ENCODE measurements at places on chromosomes 1 and 21.

- no peak for DNase-seq
Observed at GRCh38 chr1:180358649-180359048, 128.6 kb downstream of the LHX4 start.

DNA sequence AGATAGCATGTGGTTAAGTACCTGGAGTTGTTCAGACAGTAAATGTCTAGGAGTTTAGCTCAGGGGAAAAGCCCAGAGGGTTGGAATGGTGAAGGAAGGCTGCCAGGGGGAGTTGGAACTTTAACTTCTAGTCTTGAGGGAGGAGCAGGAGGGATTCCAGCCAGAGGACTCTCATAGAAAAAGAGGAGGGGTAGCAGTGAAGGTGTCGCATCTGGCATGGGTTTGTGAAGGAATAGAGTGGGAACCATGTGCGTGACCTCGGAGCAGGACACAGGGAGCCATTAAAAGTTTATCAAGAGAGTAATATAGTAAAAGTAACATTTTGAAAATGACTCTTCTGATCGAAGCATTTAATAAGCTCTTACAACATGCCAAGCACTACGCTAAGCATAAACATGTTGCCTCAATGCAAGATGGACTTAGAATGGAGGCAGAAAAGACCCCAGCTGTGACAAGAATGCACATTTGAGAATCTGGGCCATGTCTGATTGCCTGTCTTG lies 632.4 kb upstream of the CAMK1G start:
- DNase-seq, result no peak

DNA sequence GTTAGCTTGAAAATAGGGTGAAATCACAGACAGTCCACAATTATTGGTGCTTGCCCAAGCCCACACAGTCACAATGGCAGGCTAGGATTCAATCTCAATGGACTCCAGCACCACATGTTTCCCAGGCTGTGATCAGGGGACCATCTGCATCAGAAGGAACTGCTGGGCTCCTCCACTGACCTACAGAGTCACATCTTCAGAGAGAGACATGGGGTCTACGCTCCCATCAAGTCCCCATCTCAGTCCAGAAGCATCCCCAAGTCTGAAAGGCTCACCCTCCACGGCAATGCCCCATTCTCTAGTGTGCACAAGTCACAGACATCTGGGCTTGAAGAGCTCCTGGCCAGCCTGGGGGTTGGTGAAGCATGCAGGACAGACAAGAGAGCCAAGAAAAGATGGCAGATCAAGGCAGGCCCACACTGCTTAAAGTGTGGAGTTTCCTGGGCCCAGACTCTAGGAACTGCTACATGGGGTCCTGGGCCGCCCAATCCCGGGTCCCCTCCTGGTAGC lies 262.5 kb downstream of the NPHP4 start:
- no peak for DNase-seq

- no peak for DNase-seq
Observed at GRCh38 chr1:12709696-12710095, 6.2 kb upstream of the AADACL3 start.

GRCh38 chr21:43806017-43806710 lies 16.8 kb downstream of the RRP1 start:
- DNase-seq, result no peak

DNA sequence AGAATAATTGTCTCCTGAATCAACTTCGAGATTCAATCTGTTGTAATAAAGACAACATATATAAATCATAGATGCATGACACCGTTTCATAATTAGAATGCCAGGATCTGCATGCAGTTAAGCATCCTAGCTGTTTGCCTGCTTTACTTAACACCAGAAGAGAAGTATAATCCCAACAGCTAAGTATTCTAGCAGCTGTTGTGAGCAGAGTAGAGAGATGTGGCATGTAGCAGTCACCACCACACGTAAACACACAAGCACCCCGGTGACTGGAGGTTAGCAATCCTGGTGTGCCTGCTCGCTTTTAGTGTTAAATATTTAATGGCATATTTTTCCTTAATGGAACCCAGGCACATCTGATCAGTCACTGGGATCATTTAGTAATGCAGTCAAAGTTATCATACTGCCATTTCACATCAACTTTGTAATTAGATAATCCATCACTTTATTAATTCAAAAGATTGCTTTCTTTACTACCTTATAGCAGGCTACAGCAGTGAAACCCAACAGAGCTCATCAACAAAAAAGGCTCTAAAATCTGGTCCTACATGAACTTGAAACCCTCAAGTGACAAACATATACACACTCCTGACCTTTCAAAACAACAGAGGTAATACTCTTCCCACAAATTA lies 187.9 kb downstream of the SMYD3 start:
- DNase-seq, result no peak

DNA sequence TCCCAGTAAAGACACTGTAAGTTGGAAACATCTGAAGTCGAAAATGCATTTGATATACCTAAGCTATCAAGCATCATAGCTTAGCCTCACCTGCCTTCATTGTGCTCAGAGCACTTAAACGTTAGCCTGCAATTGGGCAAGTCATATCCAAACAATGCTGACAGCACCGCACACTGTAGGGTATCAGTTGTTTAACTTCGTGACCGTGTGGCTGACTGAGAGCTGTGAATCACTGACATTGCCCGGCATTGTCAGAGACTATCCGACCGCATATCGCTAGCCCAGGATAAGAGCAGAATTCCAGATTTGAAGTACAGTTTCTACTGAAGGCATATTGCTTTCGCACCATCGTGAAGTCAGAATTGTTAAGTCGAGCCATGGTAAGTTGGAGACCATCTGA lies 41.5 kb downstream of the GALNT2 start:
- DNase-seq, result no peak

- no peak for DNase-seq
Observed at GRCh38 chr1:74791491-74791890, 58.5 kb downstream of the TYW3 start.

DNA sequence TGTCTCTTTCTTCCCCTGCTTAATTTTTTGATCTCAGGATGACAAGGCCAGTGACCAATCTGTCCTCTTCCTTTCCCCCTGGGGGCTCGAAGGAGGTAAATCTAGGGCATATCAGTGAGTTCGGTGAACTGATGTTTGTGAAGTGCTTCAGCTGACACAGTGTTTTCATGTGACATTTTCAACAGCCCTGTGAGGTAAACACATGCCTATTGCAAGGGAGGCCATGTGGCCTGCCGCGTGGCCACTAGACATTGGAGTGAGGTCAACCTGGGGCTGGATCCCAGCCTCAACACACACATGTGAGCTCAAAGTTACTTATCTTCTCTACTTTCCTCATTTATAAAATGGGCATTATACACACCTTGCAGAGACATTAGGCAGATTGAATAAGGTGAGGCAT lies 126.3 kb downstream of the PLPP3 start:
- peak; percentile 44 for DNase-seq

DNA sequence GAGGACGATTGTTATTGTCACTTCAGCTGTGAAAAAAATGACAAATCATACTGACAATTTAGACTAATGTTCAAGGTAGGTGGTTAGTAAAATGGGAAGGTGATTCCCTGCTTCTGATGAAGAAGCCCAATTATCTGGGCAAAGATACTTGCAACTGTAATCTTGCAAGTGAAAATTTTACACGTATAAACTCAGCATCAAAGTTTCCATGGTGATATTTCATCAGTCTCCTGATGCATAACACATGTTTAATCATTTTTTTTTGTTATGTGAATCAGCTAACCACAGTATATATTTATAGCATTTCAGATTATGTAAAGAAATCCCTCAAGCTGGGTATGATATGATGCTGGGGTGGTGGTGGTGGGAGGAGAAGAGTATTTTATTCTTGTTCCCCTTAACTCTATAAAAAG lies 16.4 kb upstream of the KCNK1 start:
- no peak for DNase-seq

GRCh38 chr1:32234792-32235191 lies 12.2 kb upstream of the FAM167B start:
- no peak for DNase-seq

DNA sequence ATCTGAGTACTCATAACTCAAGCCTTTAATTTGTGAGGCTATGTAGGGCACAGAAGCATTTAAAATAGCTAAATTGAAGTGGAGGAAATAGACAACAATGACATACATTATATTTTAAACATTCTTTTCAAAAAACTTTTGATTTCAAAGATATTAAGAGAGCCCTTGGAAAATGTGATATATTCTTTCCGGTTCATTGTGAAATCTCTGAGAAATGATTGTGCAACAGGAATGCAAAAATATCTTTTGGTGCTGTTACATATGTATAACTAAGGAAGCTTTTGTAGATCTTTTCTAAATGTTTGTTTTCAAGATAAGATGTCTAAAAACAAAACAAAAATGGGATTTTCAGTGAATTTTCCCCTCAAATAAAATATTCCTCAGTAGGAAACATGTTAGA lies 185.2 kb downstream of the LEPR start:
- no peak for DNase-seq

DNA sequence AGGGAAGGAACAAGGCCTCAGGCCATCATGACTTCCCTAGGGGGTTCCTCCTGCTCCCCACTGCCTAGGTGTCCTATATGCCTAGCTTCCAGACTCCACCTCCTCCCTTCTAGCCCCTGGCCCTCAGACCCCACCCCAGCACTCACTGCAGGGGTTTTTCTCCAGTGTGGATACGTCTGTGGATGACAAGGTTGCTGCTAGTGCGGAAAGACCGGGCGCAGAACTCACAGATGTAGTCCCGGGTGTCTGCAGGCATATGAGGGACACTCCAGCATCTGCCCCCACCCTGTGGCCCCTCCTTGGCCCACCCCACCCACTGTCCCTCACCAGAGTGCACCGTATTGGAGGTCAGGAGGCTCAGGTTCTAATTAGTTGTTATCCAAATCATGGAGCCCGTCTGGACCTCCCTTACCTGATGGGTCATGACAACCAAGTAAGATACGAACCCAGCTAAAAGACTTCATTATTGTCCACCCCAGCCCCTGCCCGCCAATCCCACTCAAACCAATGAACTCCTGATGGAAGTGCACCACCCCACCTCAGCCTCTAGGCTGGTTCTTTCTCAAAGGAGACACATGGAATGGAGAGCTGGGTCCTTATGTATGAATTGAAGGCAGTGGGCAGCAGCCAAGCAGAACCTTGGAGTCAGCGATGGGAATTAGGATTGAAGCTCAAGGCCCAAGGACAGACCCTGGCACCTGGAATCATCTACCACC lies 8.2 kb downstream of the ZNF692 start:
- DNase-seq, result no peak

- peak; percentile 70 for DNase-seq
Observed at GRCh38 chr1:11046270-11046566, 821 bp downstream of the MASP2 start.

- peak; percentile 29 for DNase-seq
Observed at GRCh38 chr1:93056214-93056613, 22.9 kb upstream of the MTF2 start.

GRCh38 chr21:29418813-29419212 lies 120.1 kb downstream of the BACH1 start:
- DNase-seq, result no peak

- no peak for DNase-seq
Observed at GRCh38 chr1:170634293-170634692, 29.6 kb upstream of the PRRX1 start.

GRCh38 chr21:42307106-42307505 lies 8.1 kb downstream of the TFF3 start:
- no peak for DNase-seq

DNA sequence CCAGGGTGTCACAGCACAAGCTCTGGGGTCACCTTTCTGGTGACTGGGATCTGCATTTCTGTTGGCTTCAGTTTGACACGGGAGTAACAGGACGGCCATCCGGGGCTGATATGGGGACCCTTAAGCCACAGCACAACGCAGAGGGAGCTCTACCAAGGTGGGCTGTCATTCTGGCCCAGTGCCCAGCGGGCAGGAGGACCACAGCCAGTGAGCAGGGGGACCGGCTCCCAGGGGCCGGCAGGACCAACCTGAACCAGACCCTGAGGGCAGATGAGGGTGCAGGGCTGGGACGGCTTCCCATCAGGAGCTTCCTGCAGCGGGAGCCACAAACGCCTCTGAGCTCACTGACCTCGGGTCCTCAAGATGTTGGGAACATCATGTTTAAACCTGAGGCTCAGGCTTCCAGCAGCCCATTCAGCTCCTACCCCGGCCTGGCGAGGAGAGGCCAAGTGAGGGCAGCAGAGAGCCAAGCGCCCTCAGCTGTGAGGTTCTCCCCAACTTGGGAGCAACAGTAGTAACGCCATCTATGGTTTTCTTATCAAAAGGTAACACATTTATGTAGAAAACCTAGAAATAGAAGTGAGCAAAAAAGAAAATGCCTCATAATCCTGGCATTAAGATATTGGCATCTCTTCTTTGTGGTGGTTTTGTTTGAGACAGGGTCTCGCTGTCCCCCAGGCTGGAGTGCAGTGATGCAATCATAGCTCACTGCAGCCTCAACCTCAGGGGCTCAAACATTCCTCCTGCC lies 26.8 kb downstream of the TMEM201 start:
- peak; percentile 35 for DNase-seq

DNA sequence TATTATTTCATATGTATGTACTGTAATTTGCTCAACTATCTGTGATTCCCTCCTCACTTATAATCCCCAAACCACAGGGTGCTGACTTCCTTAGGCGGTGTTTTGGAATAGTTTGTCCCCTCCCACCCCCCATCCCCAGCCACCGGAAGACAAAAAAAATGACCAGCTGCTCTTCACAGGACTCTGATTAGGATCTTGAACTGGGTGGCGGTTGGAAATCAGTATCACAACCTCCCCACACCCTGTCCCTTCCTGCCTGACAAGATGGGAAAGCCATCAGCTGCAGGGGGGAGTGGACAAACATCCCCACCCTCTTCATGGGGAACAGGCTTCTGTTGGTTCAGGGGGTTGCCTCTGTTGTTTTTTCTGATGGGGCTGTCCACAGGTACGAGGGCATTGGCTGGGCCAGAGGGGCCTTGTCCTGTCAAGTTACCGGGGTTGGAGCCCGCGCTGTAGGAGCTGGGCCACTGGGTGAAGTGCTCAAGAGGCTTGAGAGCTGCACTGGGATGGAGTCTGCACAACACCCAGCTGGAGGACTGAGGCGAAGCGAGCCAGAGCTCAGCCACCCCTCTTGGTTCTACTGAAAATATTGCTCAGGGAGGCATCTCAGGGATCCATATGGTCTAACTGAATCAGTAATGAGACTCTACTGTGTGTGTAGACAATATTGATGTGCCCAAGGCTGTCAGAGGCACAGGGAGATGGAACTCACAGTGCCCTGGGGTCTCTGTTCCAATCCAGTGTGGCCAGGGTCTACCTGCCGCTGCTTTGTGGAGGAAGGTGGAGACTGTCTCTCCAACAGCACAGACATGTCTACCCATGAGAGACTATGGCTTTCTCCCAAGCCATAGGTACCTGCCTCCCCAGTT lies 28.2 kb downstream of the NAV1 start:
- DNase-seq, result no peak

DNA sequence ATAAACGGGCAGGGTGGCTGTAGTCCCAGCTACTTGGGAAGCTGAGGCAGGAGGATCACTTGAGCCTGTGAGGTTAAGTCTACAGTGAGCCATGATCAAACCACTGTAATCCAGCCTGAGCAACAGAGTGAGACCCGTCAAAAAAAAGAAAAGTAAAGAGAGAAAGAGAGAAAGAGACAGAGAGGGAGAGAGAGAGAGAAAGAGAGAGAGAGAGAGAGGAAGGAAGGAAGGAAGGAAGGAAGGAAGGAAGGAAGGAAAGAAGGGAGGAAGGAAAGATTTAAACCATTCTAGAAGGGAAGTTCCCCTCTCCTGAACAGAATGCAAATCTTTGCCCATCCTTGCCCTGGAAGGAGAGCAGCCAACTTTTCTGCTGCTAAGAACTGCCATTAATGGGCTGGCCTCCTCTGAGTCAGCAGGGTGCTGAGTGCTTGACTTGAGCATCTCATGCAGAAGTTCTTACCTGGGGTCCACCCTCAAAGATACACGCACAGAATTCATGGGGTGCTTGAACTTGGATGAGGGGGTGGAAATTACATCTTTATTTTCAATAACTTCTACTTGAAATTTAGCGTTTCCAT lies 24.5 kb upstream of the TARDBP start:
- no peak for DNase-seq

All from HepG2 (cell line).